ENCODE measurements at places on chromosomes 3 and 15.

DNA sequence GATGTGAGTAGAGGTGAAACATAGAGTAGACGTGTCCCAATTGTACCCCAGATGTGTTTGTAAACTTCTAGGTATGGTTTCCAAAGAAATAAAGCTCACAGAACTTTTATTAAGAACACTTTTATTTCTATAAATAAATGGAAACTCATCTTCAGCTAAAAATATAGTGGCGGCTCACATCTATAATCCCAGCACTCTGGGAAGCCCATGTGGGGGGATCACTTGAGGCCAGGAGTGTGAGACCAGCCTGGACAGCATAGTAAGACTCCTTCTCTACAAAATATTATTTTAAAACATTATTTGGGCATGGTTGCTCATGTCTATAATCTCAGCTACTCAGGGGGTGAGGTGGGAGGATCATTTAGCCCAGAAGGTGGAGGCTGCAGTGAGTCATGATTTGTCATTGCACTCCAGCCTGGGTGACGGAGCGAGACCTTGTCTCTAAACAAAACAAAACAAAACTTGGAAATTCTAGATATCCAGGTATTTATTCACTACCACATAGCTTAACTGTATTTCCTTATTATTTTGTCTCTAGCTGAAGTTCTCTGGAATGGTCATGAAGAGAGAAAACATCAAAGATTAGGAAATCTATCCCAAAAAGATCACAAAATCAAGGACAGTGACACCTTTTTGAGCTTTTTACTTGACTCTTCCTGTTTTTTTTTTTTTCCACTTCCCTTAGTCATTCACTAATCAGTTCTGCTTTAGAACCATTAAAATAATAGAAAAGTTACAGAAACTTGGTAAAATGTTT lies 258.1 kb downstream of the TIGIT start:
- DNase-seq = no peak

GRCh38 chr15:42373274-42373673 lies 14.0 kb downstream of the CAPN3 start:
- no peak for DNase-seq

GRCh38 chr3:150068440-150069153 lies 97.9 kb upstream of the PFN2 start:
- DNase-seq = no peak

GRCh38 chr3:100048248-100048647 lies 66.1 kb downstream of the FILIP1L start:
- DNase-seq = no peak

GRCh38 chr15:46343196-46343935 lies 708.5 kb downstream of the SQOR start:
- no peak for DNase-seq

DNA sequence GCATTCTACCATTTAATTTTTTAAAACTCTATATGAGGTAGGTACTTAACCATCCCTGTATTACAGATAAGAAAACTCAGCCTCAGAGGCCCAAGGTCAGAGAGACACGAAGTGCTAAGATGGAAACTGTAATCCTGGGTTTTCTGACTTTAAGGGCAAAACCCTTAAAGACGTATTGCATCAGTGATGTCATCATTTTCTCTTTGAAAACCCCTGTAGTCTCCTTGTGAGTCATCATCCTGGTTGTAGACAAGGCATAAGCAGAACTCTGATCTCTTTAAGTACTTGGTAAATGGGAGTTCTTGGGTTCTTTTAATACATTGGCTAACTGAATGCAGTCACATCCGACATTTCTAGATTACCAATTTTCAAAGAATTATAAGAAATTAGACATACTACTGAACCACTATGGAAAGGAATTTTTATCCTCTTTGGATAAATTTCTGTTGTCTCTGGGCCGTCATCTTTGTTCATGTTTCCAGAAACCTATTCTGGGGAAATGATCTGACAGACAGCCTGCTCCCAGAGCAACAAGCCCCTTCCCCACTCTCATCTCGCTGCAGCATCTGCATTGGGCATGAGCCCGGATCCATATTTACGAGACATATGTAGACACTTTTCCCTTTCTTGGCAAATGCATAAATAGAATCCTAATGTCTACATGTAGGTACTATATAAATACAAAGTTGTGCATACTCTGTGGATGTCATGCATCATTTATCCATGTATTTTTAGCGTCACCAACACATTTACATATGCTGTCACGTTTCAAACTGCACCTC lies 48.7 kb upstream of the MDFIC2 start:
- no peak for DNase-seq

- no peak for DNase-seq
These were observed 120.8 kb downstream of the FEZF2 start for GRCh38 chr3:62252438-62253157.

- no peak for DNase-seq
These were observed 331.2 kb downstream of the ULK4 start for GRCh38 chr3:41630708-41631107.

DNA sequence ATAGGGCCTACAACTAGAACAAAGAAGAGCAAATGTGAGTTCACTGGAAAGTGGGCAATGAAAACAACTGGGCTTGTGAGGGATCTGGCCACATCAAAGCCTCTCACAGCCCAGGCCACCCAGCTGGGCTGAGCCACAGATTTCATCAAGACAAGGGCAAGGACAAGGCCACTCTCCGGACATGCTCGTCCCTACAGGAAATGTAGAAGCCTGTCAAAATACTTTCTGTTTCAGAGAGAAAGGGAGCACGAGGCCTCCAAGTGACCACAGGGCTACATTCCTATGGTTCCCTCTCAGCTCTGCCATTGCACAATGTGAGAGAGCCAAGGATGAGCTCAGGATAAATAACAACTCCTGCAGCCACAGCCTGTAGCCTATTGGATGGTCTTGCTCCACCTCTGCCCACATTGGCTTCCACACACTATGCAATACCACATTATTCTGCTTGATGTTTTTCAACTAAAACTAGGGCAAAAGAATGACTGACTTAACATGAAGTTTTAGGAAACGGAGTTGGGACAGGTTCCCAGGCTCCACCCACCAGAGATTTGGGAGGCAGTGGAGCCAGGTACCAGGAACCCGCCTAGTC lies 12.1 kb downstream of the TBC1D2B start:
- DNase-seq = no peak

GRCh38 chr3:62371720-62372591 lies 1.4 kb downstream of the FEZF2 start:
- no peak for DNase-seq

- DNase-seq = no peak
These were observed 56.1 kb upstream of the PLXNA1 start for GRCh38 chr3:126926684-126927400.

GRCh38 chr15:39513936-39514335 lies 66.9 kb upstream of the THBS1 start:
- no peak for DNase-seq

DNA sequence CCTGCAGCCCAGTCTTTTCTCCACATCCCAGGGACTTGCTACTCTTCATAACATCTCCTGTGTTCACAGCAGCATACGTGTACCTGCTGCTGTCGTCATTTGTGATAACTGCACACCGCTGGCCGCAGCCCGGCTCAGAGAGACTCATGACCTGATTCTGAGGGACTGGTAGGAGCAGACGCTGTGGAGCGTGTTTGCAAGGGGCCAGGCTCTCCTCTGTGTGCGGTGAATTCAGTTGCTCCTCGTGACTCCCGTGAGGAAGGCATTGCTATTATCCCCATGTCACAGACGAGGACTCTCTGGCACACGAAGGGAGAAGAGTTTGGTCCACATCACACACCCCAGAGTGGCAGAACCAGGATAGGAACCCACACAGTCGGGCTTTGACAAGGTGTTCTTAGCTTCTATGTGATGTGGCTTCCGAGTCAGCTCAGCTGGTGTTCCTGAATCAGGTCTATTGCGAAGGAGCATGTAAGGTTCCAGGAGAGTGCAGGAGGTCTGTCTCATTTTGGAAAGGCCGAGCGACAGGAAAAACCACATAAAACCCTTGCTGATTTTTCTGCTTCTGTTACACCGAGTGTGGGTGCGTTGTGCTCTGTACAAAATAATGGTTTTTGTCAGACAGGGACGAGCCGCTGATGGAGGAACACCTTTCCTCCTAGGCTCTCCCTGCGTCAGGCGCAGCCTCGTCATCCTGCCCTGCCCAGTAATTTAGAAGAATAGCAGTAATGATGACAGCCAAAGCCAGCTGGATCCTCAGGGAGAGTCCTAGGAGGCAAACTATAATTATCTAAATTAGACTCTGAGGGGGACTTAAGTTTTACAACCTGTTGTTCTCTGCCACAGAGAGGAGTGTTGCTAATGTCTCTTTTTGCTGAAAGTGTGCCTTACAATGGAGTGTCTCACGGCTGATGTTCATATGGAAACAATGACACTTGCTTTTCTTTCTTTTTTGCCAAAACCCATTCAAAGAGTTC lies 157.5 kb upstream of the RGMA start:
- DNase-seq = no peak

Measured in stimulated activated CD8-positive, alpha-beta memory T cell treated with anti-CD3 and anti-CD28 coated beads, Interleukin-4, amount 100 ng/mL, for 4 hours (primary cell).